ENCODE measurements at places on chromosomes 12 and 14. TPM values are rescaled to one million over a fixed set of nuclear protein-coding genes. Genes with fewer than 3 reads are reported as not detected.

BDKRB2 gene
- 10.6 TPM for total RNA-seq

DNA sequence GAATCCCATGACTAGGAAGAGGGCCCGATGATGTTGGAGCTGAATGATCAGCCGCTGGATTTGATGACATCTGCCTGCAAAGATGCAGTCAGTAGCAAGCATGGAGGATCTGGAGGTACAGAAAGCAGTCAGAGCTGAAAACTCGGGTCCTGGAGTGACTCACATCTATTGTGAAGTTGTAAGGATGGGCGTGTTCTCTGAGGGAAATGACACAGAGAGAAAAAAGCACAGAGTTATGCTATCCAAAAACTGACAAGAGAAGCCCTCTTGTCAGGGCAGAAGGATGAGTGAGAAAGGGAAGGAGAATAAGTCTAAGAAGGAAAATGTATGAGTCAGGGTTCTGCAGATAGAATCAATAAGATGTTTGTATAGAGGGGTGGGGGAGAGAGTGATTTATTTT lies 380.4 kb upstream of the CCDC196 start:
- DNase-seq = no peak

DNA sequence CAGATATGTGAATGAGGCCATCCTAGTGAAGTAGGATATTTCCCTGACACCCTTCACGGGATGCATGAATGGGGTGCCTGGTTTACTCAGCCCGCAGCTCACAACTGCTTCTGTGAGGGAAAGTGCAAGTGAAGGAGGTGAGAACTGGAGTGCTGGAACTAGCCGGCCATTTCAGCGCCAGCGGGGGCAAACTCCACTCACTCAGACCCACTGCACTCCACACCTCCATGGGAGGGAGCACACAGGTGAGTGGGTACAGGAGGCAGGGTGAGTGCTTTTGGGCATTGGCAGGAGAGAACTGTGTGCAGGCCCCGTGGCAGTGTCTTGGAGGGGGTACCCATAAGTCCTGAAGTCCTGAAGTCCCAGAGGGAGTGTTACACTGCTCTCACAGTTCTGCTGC lies 1008.4 kb downstream of the SLC6A15 start:
- DNase-seq = no peak

DNA sequence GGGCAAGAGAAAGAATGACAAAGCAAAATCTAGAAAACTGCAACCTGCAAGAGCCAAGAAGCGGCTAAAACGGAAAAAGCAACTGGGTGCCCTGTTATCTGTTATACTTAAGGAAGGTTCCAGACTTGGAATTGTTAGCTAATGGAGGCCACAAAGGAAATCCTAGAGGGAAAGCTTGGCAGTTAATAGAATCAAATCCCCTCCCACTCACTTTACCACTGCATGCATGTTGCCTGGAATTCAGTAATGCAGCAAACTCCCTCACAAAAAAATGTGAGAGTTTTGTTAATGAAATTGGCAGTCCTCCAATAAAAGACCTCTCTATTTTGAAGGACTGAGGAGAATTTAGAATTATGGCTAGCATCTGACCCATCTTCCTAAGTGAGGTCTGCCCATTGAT lies 164.2 kb upstream of the SOX5 start:
- DNase-seq = no peak

DNA sequence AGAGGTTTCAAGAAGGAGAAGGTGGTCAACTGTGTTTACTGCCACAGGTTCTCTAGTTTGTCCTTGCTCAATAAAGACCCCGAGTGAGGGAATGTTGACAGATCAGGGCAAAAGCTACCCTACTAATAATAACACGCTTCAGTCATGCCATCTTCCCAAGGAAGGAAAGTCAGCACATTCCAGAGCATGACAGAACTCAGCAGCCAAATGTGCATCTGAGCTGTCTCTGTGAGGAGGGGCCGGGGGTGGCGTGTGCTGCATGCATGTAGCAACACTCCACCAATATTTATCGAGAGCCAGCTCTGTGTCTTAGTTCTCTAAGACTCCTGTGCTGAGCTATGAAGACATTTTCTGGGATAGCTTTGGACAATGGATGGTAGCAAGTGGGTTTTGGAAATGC lies 260.4 kb downstream of the DPF3 start:
- DNase-seq = no peak

SAMD15 gene
- total RNA-seq = 0.84 TPM

DNA sequence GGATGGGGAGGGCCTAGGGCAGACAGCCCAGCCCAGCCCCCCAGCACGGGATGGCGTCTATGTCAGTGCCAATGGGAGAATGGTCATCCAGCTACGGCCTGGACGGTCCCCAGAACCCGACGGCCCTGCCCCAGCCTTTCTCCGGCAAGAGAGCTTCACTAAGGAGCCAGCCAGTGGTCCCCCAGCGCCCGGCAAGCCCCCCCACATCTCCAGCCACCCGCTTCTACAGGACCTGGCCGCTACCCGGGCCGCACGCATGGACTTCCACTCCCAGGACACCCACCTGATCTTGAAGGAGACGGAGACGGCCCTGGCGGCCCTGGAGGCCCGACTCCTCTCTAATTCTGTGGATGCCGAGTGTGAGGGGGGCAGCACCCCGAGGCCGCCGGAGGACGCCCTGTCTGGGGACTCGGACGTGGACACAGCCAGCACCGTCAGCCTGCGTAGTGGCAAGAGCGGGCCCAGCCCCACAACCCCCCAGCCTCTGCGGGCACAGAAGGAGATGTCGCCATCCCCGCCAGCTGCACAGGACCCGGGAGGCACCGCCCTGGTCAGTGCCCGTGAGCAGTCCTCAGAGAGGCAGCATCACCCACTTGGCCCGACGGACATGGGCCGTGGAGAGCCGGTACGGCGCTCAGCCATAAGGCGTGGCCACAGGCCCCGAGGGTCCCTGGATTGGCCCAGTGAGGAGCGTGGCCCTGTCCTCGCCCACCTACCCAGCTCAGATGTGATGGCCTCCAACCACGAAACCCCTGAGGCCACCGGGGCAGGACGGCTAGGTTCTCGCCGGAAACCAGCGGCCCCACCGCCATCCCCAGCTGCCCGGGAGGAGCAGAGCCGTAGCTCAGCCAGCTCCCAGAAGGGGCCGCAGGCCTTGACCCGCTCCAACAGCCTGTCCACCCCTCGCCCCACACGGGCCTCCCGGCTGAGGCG lies 21.9 kb downstream of the CEP170B start:
- DNase-seq = peak; percentile 14

DNA sequence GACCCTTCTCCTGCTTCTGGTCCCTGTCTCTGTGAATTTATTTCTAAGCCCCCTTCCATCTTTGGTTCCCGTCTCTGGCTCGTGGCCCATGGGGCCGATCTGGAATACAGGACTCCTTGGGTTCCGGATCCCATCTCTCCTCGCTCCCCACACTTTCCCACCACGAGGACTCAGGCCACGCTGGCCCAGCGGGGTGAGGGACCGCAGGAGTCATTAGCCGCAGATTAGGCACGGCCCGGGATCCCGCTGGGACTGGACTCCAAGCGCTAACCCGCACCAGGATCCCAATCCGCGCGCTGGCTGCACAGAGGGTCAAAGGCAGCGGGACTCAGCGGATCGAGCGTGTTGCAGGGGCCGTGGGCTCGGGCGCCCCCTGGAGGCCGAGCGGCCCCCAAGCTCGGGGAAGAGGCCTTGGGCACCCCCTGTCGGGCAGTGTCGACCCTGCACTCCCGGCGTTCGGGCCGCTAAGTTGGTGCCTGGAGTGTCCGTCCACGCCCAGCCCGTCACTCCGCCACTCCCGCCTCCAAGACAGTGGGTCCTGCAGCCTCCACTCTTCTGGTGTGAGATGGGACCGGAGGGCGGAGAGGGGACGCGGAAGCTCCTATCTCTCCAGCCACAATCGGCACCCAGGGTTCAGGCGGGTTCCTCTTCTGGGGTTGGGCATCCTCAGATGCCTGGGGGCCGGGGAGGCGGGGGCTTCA lies 9.5 kb downstream of the SHMT2 start:
- peak; percentile 83 for DNase-seq

PLBD1 gene
- 16.1 TPM for total RNA-seq

DNA sequence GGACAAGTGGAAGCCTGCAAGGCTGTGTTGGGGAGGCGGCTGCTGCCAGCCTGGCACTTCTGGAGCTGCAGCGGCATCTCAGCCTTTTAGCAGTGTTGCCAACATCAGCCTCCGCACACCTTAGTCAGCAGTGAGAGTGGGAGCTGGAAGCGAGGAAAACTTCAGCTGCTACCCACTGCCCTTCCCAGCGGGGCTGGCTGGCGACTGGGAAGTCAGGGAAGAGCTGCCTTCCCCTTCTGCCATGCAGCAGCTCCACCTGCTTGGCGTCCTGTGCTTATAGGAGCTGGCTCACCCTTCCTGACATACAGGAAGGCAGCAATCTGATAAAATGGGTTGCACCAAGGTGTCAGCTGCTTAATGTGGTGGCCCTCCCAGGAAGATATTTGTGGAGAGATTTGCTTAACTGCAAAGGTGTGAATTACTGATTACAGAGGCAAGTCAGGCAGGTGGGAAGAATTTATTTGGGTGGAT lies 15.4 kb upstream of the PLEKHG3 start:
- DNase-seq = no peak

C12orf60 gene
- 0.36 TPM for total RNA-seq
